Activated naive CD8-positive, alpha-beta T cell treated with anti-CD3 and anti-CD28 coated beads, Interleukin-2, amount 50 U/mL, for 16 hours (primary cell): ENCODE measurements at places on chromosomes 16 and 17.

DNA sequence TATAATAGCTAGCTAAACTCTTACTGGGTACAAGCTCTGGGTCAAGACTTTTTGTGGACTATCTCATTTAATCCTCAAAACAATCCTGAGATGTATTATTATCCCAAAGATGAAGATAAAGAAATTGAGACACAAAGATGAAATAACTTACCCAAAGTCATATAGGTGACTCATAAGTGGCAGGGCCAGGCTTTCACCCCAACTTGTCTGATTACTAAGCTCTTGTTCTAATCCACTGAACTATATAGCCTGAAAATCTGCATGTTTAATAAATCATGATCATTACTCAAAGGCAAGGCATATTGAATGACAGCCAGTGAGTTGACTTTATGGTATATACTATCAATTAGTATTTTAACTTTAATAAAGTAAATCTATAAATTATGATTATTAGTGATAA, 77.4 kb downstream of the SKAP1 start:
- DNase-seq = no peak

GRCh38 chr17:74140282-74140681, 63.2 kb upstream of the RPL38 start:
- no peak for DNase-seq

GRCh38 chr17:67474081-67474661, 97.1 kb downstream of the PITPNC1 start:
- DNase-seq = no peak

DNA sequence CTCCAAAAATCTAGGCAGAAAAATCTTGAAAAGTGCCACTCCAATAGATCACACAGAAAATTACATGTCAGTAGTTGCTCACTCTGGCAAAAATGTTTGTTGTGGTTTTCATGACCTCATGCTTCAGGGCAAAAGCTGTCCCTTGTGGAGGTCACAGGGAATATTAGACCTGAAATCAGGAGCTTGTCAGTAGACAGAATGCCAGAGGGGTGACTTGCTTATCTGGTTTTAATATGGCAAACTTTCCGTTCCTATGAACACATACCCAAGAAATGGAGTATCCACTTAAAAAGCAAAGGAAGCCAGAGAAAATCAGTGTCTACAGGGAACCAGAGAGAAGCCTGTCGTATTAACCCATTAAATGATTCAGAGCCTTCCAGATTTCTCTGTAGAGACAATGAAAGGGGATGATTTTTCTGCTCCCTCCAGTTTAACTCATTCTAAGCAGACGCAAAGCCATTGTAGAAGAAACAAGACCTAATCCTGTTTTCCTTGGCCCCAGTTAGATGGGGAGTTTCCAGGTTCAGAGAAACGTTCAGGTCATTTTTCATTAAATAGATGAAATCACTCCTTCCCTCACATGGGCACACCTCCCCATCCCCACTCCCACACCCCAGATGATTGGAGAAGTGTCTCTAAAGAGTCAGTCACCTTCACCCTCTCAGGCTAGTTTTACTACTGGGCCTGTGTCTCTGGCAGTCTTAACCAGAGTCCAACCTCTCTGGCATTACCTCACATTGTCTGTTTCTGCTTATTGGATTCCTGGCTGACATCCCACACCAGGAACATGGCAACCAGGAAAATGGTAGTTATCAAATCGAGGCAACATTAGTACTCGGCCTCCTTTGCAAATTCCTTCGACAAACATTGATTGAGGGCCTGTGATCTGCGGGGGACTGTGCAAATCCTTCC, 6.0 kb downstream of the SOX9 start:
- no peak for DNase-seq

DNA sequence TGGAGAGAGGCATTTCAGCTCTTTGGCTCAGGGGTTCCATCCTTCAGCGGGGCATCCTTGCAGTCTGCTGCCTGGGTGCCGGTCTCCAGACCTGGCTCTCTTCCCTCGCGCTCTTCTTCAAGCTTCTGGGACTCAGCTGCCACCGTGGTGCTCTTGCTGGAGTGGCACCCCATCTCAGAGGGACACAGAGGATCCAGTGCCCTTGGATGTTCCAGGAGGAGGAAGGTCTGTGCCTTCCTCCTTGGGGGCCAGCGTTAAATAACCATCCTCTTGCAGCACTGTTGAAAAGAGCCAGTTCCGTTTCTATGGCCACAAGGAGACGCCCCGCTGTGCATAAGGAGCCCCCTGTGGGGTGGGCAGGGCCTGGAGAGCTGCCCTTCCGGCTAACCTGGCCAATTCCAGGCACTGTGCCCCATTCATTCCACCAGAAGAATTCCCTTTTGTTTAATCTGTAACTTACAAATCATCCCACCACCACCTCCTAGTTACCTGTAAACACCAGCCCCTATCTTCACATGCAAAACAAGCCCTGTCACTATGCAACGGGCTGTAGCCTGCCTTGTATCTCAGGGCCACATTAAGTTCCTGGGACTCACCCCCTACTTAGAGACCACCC, 8.6 kb downstream of the CHD9NB start:
- no peak for DNase-seq

GRCh38 chr17:29393436-29393835, 3.3 kb downstream of the TAOK1 start:
- DNase-seq = no peak

DNA sequence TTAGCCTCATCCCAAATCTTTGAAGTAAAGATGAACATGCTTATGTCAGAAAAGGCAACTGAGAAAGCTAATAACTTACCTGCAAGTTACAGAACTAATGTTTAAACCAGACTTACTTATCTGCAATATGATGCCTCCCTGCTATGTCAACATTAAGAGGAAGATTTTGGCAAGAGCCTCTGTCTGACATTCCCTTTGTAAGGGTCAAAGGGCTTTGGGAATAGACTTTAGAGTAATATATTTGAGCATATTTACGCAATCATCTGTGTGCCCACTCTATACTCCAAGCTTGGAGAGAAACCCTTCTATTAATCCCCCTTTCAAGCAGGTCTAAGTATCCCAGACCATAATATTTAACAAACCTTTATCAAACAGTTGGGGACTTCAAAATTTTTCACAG, 389.4 kb downstream of the NPIPA8 start:
- DNase-seq = no peak

DNA sequence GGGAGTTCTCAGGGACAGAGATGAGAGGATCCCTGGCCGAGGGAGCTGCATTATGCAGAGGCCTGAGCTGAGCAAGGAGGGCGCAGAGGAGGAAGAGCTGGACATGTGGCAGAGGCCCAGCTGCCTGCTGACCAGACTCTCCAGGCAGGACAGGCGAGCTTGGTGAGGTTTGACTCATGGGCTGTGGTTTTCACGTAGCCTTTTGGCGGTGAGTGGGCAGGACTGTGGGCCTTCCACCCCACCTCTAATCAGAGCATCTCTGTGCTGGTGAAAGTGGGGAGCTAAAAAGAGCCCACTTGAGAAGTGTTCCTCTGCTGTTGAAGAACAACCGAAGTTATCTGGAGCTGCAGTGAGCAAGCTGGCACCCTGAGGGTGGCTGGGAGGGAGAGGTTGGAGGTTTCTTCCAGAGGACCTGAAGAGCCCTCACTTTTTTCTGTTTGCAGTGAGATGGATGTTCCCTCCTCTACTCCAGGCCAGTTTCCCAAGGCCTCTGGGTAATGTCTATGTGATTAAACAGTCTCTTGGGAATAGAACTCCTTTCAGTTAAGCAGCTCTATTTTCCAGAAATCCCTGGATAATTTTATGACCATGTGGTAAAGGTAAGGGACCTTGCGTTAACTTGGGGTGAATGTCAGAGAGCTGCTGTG, 11.9 kb downstream of the EPN2 start:
- no peak for DNase-seq

- DNase-seq = no peak
Measured at GRCh38 chr17:48907713-48908046, 527 bp upstream of the UBE2Z start.
